Progenitor cell of endocrine pancreas (in vitro differentiated cells): ENCODE measurements at places on chromosomes 2 and 18. TPM values are rescaled to one million over a fixed set of nuclear protein-coding genes. Genes with fewer than 3 reads are reported as not detected.
A peak's percentile ranks its signal among the peaks of the same experiment; 100 is the strongest.

Gene OTOS
- not detected in 2 replicates for total RNA-seq

Gene SERPINB7
- not detected in 2 replicates for total RNA-seq

Gene G6PC2
- not detected in 2 replicates for total RNA-seq

Gene SERPINB8
- total RNA-seq: 3.1 and 5.4 TPM in 2 replicates

Gene CGREF1
- 0.31 and 0.87 TPM in 2 replicates for total RNA-seq

Gene MEP1B
- not detected in 2 replicates for total RNA-seq

GRCh38 chr2:170712653-170713542 lies 2.2 kb upstream of the SP5 start:
- H3K36me3 ChIP-seq: no peaks in the 10 kb centered on the region
- peak overlapping the region; percentile 63 for H3K4me3 ChIP-seq
- H3K4me1 ChIP-seq: peaks cover 15% of the 10 kb centered on the region
- H3K27ac ChIP-seq: no peak overlapping the region
- peaks cover 82% of the 10 kb centered on the region for H3K27me3 ChIP-seq

DNA sequence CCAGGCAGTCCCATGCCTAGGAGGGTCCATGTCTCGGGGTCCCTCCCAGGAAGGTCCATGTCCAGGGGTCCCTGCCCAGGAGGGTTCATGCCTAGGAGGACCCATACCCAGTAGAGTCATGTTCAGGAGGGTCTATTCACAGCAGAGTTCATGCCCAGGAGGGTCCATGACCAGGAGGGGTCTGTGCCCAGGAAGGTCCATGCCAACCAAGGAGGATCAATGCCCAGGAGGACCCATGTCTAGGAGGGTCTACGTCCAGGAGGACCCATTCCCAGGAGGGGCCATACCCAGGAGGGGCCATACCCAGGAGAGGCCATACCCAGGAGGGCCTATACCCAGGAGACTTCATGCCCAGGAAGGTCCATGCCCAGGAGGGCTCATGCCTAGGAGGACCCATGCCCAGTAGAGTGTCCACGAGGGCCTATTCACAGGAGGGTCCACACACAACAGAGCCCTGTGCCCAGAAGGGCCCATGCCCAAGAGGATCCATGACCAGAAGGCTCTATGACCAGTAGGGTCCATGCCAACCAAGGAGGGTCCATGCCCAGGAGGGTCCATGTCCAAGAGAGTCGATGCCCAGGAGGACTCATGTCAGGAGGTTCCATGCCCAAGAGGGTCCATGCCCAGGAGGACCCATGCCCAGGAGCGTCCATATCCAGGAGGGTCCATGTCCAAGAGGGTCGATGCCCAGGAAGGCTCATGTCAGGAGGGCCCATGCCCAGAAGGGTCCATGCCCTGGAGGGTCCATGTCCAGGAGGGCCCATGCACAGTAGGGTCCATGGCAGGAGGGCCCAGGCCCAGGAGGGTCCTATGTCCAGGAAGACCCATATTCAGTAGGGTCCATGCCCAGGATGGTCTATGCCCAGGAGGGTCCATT lies 10.1 kb downstream of the GPR35 start:
- peaks cover 2% of the 10 kb centered on the region for H3K36me3 ChIP-seq
- H3K4me3 ChIP-seq: no peak overlapping the region
- no peak overlapping the region for H3K27ac ChIP-seq

GRCh38 chr18:43886341-43886740 lies 609.1 kb upstream of the SYT4 start:
- no peaks in the 10 kb centered on the region for H3K36me3 ChIP-seq
- H3K4me3 ChIP-seq: no peak overlapping the region
- H3K27me3 ChIP-seq: no peaks in the 10 kb centered on the region

GRCh38 chr2:61367177-61367576 lies 103.7 kb downstream of the USP34 start:
- no peak overlapping the region for H3K4me3 ChIP-seq
- H3K4me1 ChIP-seq: no peaks in the 10 kb centered on the region
- DNase-seq: no peak

DNA sequence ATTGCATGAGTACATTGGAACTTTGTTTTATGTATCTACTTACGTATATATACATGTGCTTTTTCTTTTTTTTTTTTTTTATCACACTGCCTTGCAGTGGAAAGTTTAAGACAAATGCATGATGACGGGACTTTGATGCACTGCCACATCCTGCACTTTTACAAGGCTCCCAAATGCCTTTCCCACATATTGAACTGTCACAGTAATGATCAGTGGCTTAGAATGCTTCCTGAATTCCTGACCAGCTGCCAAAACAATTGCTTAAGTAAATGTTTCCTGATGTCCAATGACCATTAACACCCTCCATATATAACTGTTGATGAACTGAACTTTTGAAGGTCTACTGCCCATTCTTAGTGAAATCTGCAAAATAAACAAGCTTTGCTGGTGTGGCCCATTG lies 60.2 kb downstream of the LYPD6B start:
- peaks cover 54% of the 10 kb centered on the region for H3K4me1 ChIP-seq
- no peak overlapping the region for H3K4me3 ChIP-seq
- peak overlapping the region; percentile 11 for H3K27ac ChIP-seq
- no peak for DNase-seq
- H3K36me3 ChIP-seq: peaks cover 9% of the 10 kb centered on the region

DNA sequence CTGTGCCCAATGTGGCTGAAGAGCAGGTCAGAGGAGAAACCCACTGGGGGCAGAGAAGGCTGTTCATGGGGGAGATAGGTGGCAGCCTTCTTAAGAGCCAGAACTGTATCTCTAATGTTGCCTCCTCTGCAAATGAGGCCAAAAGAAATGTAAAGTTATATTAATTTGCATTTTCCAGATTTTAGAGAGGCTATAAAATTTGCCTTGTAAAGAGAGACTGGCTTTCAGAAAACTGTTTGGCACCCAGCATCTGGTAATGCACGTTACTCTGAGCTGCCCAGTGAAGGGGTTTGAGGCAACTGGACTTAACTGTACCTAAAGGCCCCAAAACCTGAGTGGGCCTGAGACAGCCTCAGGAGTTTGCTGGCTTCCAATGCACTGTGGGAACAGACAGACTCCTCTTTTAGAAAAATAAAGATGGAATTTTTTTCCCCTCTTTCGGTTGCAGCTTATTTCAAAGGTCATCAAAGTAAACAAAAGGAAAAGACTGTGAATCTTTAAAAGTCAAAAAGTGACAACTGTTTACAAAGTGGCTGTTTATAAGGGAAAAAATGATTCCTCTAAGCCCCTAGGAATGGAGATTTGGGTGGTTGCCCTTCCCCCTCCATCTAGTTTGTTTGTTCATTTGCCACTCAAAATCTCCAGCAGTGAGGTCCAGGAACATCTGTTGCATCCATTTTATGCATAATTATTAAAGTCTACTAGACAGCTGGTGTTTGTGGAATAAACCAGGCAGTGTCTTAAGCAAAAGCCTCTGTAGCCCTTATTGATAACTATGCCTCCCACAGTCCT lies 132.2 kb upstream of the ZFP36L2 start:
- no peak overlapping the region for H3K27ac ChIP-seq
- H3K4me1 ChIP-seq: peaks cover 19% of the 10 kb centered on the region
- no peak overlapping the region for H3K4me3 ChIP-seq
- DNase-seq: no peak
- peaks cover 2% of the 10 kb centered on the region for H3K36me3 ChIP-seq
- peaks cover 55% of the 10 kb centered on the region for H3K27me3 ChIP-seq

GRCh38 chr2:220269367-220269766 lies 641.9 kb downstream of the SLC4A3 start:
- no peak overlapping the region for H3K4me3 ChIP-seq
- no peaks in the 10 kb centered on the region for H3K27me3 ChIP-seq
- no peak for DNase-seq
- peaks cover 28% of the 10 kb centered on the region for H3K4me1 ChIP-seq
- no peak overlapping the region for H3K27ac ChIP-seq

DNA sequence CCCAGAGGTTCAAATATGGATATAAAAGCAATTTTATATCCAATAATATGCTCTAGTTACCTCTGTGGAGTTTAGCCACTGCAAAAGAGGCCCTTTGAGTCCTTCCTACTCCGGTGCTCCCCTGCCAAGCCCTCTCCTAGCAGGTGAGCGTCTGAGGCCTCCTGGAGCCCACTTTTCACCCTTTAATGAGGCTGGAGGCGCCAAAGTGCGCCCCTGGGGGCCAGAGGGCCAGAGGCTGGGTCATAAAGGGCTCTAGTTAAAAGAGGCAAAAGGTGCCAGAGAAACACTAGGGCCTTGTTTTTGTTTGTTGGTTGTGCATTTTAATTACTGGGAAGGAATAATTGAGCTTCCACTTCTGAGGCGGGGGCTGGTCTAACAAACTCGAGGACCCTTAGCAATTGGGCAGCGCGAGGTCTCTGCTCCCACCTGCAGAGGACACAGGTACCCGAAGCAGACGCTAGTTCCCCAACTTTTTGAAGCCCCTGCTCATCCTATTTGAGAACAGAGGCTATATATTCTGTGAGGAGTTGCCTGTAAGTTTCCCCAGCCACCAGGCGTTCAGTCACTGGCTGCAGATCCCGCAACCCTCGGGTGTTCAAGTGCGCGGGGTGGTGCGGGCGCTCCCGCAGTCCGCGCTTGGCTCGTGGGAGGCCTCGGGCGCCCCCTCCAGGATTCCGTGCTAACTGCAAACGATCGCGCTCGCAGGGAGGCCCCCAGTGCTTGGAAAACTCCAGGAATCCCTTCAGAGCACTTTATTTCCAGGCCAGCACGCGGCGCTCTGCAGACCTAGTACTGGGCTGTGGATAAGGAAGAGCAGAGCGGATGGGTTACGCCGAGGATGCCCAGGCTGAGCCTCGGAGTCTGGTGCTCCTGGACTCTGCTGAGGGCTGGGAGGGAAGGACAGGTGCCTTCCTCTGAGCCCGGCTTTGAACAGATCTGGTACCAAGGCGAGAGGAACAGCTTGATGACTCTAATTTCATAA lies 14.1 kb downstream of the MSGN1 start:
- H3K4me1 ChIP-seq: peaks cover 8% of the 10 kb centered on the region
- H3K27me3 ChIP-seq: peaks cover 40% of the 10 kb centered on the region
- H3K4me3 ChIP-seq: peak overlapping the region; percentile 31
- H3K36me3 ChIP-seq: no peaks in the 10 kb centered on the region
- H3K27ac ChIP-seq: no peak overlapping the region
- peak; percentile 80 for DNase-seq

GRCh38 chr2:205769495-205769850 lies 87.2 kb downstream of the NRP2 start:
- H3K36me3 ChIP-seq: no peaks in the 10 kb centered on the region
- peak overlapping the region; percentile 58 for H3K27ac ChIP-seq
- H3K27me3 ChIP-seq: no peaks in the 10 kb centered on the region
- no peak overlapping the region for H3K4me3 ChIP-seq

DNA sequence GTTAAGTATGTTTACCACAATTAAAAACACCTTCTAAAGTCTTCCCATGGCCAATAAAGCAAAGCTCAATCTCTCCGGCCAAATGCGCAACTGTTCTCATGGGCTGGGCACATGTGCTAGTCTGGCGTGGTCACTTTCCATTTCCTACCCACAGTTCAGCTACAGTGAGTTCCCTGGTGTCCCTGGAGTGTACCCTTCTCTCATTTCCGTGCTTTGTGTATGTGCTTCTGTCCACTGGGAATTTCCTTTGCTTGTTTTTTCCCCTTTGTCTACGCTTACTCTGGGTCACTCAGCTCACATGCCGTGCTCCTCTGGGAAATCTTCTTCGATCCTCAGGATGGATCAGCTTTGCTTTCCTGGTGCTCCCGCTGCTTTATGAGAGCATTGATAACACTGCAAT lies 69.6 kb upstream of the GYPC start:
- H3K36me3 ChIP-seq: no peaks in the 10 kb centered on the region
- H3K4me3 ChIP-seq: no peak overlapping the region
- no peak for DNase-seq
- no peaks in the 10 kb centered on the region for H3K27me3 ChIP-seq
- H3K27ac ChIP-seq: no peak overlapping the region

- H3K4me3 ChIP-seq: no peak overlapping the region
- H3K27ac ChIP-seq: no peak overlapping the region
- H3K36me3 ChIP-seq: no peaks in the 10 kb centered on the region
- no peak for DNase-seq
- H3K27me3 ChIP-seq: peaks cover 19% of the 10 kb centered on the region
Observed at GRCh38 chr18:26440644-26441043, 107.7 kb downstream of the KCTD1 start.

GRCh38 chr18:27843783-27844777 lies 332.9 kb downstream of the CDH2 start:
- no peak for DNase-seq
- H3K4me3 ChIP-seq: no peak overlapping the region
- H3K27ac ChIP-seq: no peak overlapping the region
- no peaks in the 10 kb centered on the region for H3K36me3 ChIP-seq
- H3K27me3 ChIP-seq: no peaks in the 10 kb centered on the region

DNA sequence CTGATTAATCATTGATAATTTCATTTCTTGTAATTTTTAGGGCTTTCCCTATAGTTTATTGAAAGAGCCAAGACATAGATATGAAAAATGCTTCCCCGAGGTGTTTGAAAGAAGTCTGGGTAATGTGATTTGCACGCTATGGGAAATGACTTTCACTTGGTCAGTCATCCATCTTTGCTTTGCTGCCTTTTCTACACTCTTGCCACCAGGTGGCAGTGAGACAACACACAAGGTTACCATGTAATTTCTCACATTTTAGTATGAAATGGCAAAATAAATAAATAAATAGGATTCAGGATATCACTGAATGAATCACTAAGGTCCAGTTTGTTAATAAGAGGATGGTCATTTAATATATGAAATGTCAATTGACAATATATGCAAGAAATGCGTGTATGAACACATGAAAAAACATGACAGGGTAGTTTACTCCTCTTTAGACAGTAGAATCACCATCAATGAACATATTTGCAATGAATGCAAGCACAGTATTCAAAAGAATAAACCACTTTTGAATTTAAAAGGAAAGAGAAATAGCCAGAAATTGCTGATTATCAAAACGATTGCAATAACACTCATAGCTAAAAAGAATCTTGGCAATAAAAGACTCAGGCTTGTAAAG lies 52.2 kb upstream of the KCNH7 start:
- no peak overlapping the region for H3K4me3 ChIP-seq
- no peaks in the 10 kb centered on the region for H3K36me3 ChIP-seq
- DNase-seq: no peak
- H3K27me3 ChIP-seq: no peaks in the 10 kb centered on the region
- H3K4me1 ChIP-seq: no peaks in the 10 kb centered on the region

DNA sequence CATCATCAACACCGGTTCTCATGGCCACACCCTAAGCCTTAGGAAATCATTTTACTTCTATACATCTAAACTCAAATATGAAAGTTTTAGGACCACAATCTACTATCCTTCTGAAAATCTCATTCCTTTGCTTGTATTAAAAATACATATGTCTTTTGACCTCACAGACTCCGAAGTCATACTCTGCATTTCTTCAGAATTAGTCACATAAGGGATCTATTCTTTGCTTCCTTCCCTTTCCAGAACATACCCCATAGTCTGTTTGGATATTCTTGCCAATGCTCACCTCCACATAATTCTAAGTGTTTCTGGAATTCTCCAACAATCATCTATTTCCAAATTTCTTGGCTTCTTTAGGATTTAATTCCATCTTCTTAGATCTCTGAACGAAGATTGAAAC lies 14.2 kb upstream of the DSG1 start:
- no peaks in the 10 kb centered on the region for H3K36me3 ChIP-seq
- H3K4me1 ChIP-seq: peaks cover 4% of the 10 kb centered on the region
- no peak for DNase-seq
- H3K27ac ChIP-seq: no peak overlapping the region

- no peaks in the 10 kb centered on the region for H3K4me1 ChIP-seq
- H3K36me3 ChIP-seq: no peaks in the 10 kb centered on the region
- no peak overlapping the region for H3K4me3 ChIP-seq
- H3K27ac ChIP-seq: no peak overlapping the region
- H3K27me3 ChIP-seq: peaks cover 31% of the 10 kb centered on the region
Observed at GRCh38 chr2:29016504-29016903, 35.4 kb downstream of the TOGARAM2 start.
